ENCODE measurements at places on chromosomes 2 and 18.
A peak's percentile ranks its signal among the peaks of the same experiment; 100 is the strongest.

DNA sequence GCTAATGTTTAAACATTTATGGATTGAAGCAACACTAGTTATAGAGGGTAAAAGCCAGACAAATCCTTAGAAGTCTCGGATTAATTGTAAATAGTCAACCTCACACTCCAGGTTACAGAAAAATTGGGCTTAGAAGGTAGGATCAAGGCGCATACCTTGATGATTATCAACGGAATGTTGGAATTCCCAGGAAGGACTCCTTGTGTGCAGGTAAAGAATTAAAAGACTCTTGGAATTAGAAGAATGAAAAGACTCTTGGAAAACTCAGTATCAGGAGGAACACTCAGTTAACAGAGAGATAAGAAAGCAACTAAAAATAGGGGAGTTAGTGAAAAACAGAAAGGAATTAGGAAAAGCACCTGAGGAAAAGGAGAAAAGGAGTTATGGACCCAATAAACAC lies 29.3 kb upstream of the EPHA4 start:
- DNase-seq, result no peak

GRCh38 chr2:158845859-158846258 lies 50.7 kb downstream of the DAPL1 start:
- DNase-seq, result peak; percentile 42

- no peak for DNase-seq
Measured at GRCh38 chr18:11789716-11790510, 61.3 kb upstream of the CHMP1B start.

DNA sequence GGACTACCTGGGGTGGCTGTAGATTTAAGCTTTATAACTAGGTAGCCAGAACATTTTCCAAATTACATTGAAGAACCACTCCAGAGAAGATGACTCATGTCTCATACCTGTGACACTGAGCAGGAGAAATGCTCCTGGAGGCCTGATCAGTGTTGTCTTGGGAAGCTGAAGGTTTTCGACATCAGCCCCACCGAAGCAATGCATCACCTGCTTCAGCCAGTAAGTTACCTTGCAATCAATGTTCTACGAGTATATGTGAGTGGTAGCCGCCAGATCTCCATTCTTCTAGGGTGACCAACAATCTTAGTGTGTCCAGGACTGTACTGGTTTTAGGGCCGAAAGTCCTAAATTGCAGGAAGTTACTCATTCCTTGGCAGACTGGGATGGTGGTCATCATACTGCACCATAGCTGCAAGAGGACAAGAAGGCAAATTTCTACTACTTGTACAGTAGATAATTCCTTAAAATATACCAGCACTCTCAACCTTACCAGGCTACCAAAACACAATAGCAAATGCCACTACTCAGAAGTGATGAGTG lies 109.3 kb upstream of the LINC00305 start:
- no peak for DNase-seq

GRCh38 chr2:186919296-186919695 lies 70.3 kb upstream of the ZSWIM2 start:
- DNase-seq, result no peak

DNA sequence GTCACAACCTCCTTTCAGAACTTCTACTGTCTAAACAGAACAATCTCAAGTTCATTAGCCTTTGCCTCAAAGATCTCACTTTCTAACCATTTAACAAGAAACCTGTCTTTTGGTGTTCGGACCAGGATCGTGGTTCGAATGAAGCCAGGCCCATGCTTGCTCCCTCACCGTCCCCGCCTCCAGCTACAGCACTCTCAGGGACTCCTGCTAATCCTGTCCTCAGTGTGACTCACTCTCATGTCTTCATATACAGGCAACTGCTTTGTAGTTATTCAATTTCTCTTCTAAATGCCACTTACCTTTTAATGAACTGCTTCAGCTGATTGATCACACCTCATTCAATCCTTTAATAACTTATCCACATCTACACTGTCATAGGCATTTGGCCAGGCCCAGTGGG lies 15.8 kb downstream of the SERTAD2 start:
- DNase-seq, result no peak

GRCh38 chr2:24820175-24820513 lies 26.9 kb downstream of the CENPO start:
- DNase-seq, result no peak

- DNase-seq, result no peak
Measured at GRCh38 chr2:82795446-82795845, 1663.6 kb downstream of the SUCLG1 start.

DNA sequence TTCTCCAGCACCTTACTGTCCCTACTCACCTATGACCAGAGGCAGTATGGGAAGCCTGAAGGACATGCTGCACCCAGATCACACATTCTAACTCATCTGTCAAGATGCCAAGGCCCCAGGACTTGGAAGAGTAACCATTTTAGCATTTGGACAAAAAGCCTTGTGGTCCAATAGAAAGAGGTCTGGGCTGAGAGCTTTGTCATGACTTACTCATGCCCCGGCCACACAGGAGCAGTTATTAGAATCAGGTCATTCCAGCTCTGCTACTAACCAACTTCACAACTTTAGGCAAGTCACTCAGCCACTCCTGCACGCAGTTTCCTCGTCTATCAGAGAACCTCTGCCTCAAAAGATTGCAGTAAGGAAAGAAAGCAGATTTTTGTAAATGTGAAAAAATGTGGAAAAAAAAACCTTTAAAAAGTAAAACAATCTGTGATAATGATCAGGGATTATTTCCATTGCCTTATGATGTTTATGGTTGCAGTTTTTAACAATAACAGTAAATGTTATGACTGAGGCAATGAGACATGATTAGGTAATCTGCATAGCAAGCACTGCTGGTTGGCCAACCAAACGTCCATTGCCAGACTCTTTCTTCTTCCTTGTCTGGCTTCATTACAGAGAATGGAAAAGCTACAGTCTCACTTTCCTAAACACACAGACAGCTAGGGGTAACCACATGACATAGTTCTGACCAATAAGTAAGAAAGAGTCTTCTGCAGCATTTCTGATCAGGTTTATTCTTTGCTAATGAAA lies 255.4 kb upstream of the CHAC2 start:
- DNase-seq, result no peak

DNA sequence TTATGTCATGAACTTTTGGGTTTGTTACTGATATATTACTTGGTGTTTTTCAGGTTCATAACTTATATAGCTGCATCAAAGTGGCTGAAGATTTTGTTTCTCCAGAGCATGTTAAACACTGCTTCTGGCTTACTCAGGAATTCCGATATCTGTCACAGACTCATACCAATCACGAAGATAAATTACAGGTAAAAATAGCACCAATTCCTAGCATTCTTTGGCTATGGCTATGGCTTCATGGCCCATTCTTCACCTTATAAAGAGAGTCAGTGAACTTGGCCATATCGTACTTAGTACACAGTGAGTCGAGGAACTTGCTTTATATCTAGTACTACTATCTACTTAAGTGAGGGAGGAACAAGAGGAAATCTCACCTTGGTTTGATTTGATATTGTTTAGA lies 49.9 kb downstream of the KDM3A start:
- no peak for DNase-seq

DNA sequence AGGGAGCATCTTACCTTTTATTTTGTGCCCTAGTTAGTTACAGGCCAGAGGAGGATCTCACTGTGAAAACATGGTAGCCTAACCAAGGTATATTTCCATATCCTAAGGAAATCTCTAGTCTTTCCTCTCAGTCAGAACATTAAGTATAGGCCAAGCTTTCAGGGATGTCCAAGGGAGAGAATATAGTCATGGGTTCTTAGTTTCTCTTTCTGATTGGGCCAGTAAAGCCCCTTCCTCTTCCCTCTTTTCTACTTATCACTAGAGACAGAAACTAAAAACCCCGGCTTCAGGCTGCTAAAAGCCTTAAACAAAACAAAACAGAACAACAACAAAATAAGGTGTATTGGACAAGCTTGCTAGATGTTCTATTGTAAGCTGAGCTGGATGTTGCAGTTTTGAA lies 44.3 kb upstream of the TNFRSF11A start:
- no peak for DNase-seq

- DNase-seq, result no peak
Measured at GRCh38 chr2:210288408-210288807, 26.6 kb downstream of the MYL1 start.

DNA sequence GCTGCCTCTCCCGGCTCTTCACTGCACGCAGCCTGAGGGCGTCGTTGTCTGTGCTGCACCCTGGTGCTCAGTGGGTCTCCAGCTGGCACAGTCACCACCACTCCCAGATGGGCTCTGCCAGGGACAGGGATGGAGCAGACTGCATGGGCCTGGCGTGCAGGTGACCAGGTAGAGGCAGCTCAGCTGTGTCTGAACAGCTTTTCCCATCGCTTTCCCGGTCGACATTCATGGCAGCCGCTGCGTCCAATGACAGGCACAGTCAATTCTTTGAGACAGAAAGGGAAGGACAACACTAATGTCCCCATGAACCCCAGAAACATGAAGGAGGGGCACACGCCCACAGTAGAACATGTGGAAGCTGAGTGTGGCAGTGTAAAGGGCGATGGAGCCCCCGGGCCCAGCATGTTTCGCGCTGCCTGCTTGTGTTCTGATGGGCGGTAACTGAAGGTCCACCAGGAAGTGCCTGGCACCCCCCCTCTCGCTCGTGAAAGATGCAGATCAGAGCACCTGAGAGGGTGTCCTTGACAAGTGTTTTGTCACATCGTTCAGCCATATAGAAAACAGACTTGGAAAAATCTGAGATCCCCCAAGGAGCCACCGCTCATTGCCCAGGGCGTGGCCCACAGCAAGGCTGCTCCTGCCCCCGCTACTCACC lies 122.4 kb downstream of the NFATC1 start:
- no peak for DNase-seq

DNA sequence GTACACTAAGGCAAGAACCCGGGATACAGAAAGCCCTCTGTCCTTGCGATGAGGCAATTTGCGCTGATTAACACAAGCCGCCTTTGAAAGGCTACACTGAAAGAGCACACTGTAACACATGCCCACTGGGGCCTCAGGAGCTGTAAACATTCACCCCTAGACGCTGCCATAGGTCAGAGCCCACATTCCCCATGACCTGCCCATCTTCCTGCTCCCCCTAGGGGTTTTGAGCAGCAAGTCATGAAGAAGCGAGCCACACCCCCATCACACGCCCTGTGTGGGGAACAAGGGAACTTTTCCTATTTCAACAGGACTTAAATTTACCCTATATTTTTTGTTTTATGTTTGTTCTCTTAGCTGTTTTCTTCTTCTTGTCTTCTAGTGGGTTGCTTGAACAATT lies 47.8 kb upstream of the SLC4A10 start:
- DNase-seq, result no peak

- DNase-seq, result no peak
Measured at GRCh38 chr2:85682378-85682777, 11.8 kb upstream of the GNLY start.

DNA sequence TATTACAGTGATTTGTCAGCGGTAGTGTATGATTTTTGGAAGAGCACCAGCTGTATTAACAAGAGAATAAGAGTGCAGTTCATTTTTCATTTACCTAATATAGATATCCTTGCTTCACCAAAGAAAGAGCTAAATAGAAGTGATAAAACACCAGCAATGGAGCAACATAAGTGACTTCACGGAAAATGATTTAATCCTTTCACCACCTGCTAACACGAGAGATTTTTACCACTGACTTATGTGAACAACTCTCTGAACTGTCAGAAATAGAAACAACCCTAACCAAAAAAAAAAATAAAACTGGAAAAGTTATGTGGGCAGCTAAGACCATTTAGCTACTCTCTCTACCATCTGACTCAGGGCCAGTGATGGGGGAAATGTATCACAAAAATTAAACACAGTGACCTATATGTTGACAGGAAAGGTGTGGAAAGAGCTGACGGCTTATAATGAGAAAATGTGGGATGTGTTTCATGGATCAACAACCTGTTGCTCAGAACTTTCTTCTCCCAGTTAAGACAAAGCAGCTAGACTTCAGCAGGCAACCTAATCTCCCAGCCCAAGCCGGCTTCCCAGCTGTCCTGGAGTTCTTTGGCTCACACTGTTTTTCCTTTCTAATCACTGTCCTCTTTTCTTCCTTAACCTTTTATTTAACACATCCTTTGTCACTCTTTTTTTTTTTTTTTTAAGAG lies 272.7 kb downstream of the SS18 start:
- DNase-seq, result no peak

GRCh38 chr2:134097740-134098139 lies 156.1 kb upstream of the MGAT5 start:
- no peak for DNase-seq

DNA sequence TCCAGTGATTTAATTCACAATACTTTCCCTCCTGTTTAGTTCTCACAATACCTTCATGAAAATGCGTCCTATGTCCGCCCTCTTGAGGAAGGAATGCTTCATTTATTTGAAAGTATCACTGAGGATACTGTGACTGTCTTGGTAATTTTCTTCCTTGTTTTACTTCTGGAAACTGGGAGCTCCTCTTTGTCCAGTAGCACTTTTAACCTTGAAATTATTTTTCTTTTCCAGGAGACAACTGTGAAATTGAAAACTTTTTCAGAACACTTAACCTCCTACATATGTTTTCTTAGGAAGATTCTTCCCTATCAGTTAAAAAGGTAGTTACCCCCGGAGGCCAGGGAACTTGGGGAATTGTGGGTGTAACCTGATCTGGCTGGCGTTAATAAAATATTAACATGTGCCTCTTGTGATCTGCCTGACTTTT lies 58.9 kb upstream of the STON1 start:
- DNase-seq, result no peak

GRCh38 chr18:49843778-49844625 lies 30.7 kb upstream of the ACAA2 start:
- no peak for DNase-seq

GRCh38 chr18:44957461-44957860 lies 276.8 kb downstream of the SETBP1 start:
- DNase-seq, result no peak

DNA sequence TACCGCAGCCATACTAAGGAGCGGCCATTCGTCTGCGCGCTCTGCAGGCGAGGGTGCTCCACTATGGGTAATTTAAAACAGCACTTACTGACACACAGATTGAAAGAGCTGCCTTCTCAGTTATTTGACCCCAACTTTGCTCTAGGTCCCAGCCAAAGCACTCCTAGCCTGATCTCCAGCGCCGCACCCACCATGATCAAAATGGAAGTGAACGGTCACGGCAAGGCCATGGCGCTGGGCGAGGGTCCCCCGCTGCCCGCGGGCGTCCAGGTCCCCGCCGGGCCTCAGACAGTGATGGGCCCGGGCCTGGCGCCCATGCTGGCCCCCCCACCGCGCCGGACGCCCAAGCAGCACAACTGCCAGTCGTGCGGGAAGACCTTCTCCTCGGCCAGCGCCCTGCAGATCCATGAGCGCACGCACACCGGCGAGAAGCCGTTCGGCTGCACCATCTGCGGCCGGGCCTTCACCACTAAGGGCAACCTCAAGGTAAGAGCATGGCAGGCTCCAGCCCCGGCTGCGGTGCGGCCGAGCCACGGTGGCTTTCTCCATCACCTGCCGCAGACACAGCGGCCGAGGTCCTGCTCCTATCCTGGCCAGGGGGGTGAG lies 15.5 kb downstream of the SALL3 start:
- no peak for DNase-seq

DNA sequence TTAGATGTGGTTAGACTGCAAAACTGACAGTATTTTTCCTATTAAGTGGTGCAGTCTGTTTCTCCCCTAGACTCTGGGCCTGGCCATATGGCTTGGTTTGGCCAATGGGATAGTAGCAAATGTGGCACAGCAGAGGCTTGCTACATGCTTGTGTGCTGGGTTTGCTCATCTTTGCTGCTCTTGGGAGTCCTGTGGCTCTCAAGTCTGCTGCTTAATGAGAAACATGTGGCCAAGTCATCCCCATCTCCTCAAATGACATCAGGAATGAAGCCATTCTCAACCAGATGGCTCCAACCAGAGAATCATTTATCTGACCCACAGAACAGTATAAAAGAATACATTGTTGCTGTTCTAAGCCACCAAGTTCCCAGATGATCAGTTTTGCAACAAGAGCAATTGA lies 57.1 kb upstream of the PAX3 start:
- DNase-seq, result no peak

Measured in NCI-H187 treated with DMSO at 0.1 percent for 48 hours (cell line).